ENCODE measurements at places on chromosomes 6 and 20.

- DNase-seq, result no peak
These were observed 23.9 kb upstream of the ASXL1 start for GRCh38 chr20:32333988-32334885.

DNA sequence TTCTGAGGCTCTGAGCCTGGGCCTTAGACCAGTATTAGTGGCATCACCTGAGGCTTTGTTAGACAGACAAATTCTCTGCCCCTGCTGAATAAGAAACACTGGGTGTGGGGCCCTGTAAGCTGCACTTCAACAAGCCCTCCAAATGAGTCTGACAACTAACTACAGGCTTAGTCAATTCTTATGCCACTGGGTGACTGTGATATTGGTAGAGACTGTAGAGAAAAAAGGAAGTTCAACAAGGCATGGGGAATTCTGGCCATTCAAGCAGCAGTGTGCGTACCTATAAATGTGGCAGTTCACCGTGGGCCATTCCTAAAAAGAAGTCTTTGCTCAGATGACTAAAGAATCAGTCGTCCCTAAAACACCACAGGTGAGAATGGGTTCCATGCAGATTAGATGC, 82.7 kb downstream of the MDN1 start:
- DNase-seq, result no peak

DNA sequence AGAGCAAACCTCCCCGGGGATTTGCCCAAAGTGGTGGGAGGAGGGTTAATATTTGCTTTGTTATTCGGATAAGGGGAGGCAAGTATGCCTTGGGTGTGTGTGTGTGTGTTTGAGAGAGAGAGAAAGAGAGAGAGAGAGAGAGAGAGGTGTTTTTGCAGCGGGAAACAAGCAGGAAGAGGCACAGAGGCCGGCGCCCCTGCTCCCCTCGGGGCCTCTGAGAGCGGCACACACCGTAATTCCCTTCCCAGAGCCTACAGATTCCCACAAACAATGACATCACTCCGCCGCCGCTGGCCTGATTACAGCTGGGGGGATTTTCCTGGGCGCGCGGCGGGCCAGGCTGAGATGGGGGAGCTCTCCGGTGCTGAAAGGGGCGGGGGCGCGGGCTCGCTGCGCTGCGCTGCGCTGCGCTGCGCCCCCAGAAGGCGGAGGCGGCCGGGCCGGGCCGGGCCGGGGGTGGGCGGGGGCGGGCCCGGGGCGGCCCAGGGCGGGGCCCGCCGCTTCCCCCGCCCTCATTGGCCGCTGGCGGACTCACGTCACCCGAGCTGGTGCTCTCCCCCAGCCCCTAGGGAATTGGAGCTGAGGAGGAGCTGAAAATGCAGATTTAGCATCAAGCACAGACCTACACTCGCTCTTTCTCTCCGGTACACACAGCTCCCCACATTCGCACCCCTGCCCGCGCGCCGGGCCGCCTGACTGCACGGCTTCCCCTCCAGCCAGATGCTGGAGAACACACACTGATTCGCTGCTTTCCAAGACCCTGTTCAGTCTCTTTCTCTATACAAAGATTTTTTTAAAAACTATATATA, at the start of gene PCSK2:
Gene PCSK2, plus strand, starts transcription at position 631 of the 809 bp plus-strand sequence. CDS start 266 bp downstream, outside the sequence.
- peak; percentile 96 for DNase-seq

DNA sequence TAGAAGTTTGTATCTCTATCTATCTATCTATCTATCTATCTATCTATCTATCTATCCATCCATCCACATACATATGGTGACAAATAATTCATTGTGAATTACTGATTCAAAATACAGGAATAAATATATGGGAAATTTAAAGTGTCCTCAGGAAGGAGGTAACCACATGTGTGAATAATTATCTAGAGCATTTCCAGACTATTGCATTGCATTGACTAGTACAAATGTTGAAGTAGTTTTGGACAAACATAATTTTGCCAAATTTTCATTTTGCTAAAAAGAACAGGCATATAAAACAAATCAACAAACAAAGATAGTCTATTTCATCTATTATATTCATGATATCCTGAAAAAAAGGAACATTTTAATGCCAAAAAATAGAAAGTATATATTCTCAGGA, 192.7 kb downstream of the UTRN start:
- DNase-seq, result no peak

GRCh38 chr6:143158113-143158581, 97.5 kb downstream of the AIG1 start:
- DNase-seq, result no peak

- no peak for DNase-seq
These were observed 1.9 kb downstream of the MCCD1 start for GRCh38 chr6:31530659-31531058.

DNA sequence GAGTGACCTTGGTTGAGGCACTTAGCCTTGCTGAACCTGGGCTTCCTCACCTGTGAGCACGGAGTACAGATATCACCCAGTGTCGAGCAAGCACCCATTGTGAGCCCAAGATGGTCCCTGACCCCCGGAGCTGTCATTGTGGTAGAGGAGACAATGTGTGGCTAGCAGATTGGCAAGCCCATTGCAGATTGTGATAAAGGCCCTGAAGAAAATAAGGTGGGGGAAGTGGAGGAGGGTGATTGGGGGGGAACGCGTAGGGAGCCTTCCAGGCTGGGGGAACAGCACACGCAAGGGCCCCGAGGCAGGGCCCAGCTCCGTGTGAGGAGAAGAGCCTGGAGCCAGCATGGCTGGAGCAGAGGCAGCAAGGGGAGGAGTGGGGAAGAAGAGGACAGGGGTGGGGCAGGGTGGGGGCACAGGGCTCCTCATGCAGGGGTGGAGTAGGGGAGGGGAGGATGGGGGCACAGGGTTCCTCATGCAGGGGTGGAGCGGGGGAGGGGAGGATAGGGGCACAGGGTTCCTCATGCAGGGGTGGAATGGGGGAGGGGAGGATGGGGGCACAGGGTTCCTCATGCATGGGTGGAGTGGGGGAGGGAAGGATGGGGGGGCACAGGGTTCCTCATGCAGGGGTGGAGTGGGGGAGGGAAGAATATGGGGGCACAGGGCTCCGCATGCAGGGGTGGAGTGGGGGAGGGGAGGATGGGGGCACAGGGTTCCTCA, 7.0 kb downstream of the CEBPB start:
- DNase-seq, result no peak

- no peak for DNase-seq
These were observed 2.3 kb downstream of the SIRPA start for GRCh38 chr20:1897541-1897940.

GRCh38 chr6:28693751-28694443, 168.2 kb downstream of the GPX5 start:
- no peak for DNase-seq

DNA sequence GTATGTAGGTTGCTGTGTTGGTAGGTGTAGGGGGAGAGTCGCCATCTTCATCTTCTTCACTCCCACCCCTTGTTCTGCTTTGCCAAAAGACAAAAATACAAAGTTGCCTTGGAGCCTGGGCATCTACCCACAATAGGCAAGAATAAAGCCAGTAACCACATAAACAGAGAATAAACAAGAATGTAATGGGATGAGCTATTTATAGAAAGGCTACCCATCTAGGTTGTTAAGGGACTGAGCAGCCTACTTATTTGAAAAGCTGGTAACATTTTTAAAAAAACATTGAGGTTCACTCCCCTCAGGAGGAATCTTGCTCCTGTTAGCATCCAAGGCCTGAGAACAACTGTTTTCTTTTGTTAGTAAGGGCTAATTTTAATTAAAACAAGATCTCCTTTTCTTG, 301.4 kb upstream of the STXBP5 start:
- no peak for DNase-seq

- DNase-seq, result no peak
These were observed 5.5 kb downstream of the MYLIP start for GRCh38 chr6:16134430-16134829.

All from NCI-H1105 treated with DMSO at 0.1 percent for 48 hours (cell line).